ENCODE measurements at places on chromosomes 7 and 10.

DNA sequence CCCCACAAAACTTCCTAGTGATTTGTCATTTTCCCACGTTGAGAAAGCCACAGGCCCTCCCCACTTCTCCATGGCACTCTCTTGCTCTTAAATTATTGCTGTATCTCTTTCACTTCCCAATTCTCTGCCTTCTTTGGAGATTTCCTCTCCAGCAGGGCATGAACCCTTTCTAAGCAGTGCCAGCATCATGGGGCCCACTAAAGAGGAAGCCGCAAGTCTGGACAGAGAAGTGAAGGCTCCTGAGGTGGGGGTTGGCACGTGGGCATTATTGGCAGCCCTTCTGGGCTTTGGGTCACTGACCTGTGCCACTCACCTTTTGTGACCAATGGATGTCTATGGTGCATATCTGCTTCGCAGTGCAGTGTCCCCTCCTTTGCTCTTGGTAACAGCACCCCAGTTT lies 97.7 kb upstream of the TCF7L2 start:
- peak; percentile 96 for DNase-seq

DNA sequence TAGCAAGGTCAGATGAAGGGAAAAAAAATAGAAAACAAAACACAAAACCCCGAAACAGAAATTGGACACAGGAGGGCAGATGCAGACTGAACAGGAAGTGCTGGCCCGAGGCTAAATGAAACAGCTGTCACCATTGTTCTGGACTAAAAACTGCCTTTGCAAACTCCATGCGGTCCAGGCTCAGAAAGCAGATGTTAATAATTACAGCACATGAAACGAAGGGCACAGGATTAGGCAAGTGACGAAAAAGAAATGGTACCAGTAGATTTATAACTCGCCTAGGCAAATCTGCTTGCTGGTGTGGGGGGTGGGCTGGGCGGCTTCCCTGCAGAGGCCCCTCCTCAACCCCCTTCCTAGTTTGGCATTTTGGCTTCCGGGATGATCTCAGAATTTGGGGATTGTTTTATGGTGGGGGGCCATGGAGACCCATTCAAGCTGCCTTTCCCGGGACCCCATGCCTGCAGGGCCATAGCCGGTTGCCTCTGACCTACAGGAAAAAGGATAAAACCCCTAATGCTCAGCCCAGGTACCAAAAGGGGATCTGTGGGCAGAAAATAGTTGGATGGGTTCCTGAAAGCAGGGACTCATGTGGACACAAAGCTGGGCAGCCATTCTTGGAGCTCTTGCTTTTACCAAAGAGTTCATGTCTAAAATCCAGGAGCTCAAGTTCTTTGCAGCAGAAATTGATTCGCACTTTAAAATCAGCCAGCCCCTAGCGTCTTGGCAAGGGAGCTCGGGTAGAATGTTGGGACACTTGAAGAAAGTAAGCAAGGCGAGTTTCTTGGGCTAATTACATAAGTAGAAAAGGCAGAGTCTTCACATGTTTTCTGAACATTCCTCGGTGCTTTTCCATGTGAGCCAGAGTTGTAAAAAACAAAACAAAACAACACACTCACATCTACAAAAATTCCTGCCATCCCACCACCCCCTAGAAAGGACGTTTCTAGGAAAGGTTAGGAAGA lies 39.0 kb upstream of the EMX2 start:
- no peak for DNase-seq

GRCh38 chr7:46468753-46469356 lies 547.8 kb upstream of the IGFBP3 start:
- no peak for DNase-seq

DNA sequence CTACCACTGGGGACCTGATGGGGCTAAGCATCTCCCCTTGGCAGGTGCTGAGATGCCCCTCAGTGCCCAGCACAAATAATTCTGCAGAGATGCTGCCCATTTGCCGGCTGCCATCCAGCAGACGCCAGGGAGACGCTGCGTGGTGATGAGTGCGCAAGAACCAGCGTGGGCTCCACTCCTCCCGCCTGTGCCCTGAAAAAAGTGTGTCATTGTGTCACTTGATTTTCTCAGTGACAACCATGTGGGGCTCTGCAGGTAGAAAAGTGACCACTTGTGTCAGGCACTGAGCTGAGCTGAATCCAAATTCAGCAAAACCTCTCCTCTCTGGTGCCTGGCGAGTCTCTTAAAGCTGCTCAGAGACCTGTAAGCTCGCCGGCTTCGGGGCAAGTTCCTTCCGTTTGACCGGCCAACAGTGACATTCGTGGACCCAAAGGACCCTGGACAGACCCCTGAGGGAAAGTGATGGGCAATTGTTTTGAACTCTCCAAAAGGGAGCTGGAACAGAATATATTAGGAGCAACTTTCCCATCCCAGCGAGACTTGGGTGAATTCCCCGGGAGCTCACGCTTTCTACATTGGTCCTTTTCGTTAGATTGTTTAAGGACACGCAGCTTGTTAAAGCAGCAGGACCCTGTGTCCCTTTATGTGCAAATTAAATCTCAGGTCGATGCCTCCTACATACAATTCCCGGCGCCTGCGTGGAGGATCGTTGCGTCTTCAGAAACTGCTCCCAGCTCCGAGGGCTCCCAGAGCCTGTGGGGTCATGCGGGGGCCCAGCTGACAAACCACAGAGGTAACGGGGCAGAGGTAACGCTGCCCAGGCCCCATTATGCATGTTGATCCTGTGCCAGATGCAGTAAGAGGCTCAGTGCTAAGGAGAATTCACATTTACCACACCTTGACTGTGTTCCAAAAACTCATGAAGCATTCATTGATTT lies 332.7 kb downstream of the ADARB2 start:
- no peak for DNase-seq

- no peak for DNase-seq
Measured at GRCh38 chr10:32865170-32865569, 92.9 kb downstream of the ITGB1 start.

DNA sequence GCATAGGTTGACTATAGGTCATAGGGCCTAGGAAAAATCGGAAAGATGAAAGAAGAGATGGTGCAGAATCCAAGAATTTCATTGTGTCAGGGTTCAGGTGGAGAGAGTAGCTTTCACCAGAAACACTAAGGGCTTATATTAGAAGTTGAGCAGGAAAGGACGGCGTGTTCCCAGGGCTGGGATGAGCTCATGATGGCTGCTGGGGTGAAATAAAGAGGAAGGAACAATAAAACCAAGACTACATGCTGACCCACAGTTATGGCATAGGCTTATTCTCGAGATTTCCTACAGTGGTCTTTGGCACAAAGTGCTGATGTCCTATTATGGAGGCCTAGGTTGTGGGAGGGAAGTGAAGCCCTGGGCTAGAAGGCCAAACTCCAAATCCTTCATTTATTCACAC lies 195.8 kb downstream of the PTEN start:
- no peak for DNase-seq

GRCh38 chr10:98299341-98299740 lies 31.3 kb upstream of the LOXL4 start:
- DNase-seq: no peak

GRCh38 chr7:73308665-73309214 lies at the start of gene NSUN5:
Gene NSUN5, minus strand, starts transcription at chr7:73308826. Its CDS starts 36 bp downstream, at chr7:73308790.
- DNase-seq: peak; percentile 78

DNA sequence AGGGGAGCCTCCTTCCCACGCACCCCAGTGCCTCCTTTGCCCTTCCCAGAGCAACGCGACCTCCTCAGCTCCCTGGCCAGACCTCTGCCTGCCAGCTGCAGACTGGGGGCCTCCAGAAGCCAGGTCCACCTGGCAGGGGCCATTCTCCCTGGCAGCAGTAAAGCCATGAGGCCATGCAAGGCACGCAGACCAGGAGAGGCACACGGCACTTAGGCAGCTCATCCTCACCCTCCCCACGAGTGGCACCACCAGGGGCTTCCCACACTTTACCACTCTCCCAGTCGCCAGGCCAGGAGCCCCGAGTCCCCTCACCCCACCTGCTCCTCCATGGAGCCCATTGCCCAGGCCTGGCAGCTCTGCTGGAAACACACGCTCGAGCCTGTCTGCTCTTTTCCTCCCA lies 85.4 kb downstream of the PROSER2 start:
- DNase-seq: no peak

- no peak for DNase-seq
Measured at GRCh38 chr10:6361869-6362268, 159.1 kb downstream of the PFKFB3 start.

DNA sequence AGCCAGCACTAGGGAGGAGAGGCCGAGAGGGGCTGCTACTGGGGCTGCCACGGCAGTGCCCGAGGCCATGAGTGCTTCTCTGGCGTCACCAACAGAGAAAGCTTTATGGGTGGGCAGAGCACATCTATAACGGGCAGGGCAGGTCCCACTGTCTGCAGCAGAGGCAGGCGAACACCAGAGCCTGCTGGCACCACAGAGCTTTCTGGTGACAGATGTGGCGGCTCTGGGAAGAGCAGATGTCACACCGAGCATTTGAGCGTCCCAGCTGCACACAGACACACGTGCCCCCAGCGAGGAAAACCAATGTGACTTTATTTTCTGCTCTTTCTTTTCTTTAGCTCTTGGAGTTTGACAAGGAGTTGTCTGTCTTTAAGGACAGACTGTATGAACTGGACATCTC lies 20.5 kb downstream of the NKX6-2 start:
- no peak for DNase-seq

DNA sequence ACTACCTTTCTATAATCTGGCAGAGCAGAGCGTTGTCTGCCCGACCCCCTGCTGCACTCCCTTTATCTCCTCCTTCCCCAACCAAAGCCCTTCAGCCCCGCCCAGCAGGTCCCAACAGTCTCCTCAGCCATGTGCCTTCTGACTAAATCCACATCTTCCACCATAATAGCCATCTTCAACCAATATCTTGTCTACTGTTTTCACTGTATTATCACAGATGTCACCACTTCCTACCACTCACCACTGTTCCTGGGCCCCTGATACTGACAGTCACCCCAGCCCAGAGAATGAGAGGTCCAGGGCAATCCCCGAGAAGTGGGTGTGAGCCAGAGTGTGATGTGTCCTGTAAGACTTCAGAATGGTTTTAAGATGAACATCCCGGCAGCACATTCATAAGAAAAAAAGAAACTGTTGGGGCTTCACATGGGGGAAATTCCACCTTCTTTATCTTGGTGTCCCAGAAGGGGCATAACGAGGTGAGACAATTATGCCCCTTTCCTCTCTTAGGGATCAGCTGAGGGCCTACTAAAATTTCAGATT lies 25.3 kb downstream of the CCDC6 start:
- no peak for DNase-seq

GRCh38 chr10:120824881-120825309 lies 26.3 kb upstream of the WDR11 start:
- peak; percentile 39 for DNase-seq

- no peak for DNase-seq
Measured at GRCh38 chr10:76353237-76353851, 921.9 kb downstream of the LRMDA start.

- no peak for DNase-seq
Measured at GRCh38 chr7:7911369-7912123, 57.0 kb upstream of the GLCCI1 start.

- DNase-seq: no peak
Measured at GRCh38 chr7:136183981-136184380, 206.8 kb upstream of the MTPN start.

- no peak for DNase-seq
Measured at GRCh38 chr7:136000288-136000913, 23.2 kb upstream of the MTPN start.

DNA sequence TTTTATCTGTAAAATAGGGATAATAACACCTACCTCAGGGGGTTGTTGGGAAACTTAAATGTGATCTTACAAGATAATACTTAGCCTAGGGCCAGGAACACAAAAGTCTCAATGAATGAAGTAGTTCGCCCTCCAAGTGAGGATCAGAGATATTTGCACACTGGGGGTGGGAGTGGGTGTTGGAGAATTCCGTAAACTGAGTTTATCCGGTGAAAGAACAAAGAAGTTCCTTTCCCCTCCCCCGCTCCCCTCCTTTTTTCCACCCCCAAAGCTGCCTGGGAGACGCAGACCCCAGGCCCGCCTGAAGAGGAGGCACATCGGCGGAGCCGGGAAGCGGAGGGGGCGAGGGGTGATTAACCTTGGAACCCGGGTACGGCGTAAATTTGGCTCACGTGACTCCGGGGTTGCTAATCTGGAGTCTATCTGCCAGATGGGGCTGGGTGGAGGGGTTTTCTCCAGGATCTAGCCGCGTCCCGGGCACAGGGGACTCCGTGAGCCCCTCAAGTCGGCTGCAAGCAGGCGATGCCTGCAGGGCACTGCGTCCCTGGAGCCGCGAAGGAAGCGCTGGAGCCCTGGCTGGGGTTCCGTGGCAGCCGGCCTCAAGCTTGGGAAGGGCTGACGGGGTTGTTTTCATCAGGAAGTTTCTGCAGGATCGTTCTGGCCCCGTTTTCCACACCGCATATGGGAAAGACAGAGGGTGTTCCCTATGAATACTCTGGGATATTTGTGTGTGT lies 1.4 kb upstream of the PODXL start:
- no peak for DNase-seq
